Inflammatory macrophage (primary cell): ENCODE measurements at places on chromosomes 12 and 14.

DNA sequence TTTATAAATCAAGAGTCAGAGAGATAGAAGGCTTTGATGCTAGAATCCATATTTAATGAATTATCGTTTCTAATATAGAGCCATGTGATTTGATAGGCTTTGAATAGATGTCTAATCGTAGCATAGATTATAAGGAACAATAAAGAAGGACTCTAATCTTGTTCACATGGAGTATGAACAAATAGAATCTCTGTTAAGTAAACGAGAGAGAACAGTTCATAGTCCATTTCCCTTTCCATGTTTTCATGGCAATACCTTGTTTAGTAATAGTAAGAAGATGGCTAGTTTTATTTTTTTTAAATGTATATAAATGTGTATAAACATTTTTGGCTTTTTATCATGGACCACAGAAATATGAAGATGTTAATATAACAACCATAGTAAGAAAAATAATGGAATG is 32.3 kb upstream of the RAD51AP1 start:
- no peak for DNase-seq

DNA sequence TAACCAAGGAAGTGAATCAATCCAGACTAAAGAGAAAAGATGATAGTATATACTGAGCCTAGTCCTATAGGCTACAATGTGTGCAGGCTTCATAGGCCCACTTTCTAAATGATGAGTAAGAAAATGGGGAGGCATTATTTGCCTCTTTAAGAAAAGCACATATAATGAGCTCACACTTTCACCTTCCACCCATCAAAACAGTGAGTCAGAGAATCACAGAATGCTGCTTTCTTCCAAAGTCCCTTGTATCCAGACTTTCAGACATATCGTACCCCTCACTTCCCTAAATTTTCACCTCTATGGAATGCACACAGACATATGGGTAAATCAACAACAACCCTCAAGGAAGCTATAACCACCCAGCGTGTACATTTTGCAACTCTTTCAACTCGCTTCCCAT is 286.4 kb upstream of the PRKD1 start:
- DNase-seq = no peak

DNA sequence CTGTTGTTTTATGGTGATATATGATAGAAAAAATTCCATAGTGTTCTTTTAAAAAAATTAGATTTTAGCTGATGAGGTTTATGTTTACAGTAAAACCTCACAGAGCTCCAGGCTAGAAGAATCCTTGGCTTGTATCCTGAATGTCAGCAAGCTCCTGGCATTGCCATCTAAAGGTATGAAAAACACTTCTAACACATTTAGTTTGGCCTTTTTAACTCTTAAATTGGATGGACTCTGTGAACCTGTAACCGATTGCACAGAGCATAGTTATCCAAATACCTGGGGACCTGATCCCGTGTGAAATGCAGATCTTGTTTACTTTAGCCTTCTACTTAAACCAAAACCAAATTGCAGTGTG is 241.1 kb upstream of the DCN start:
- DNase-seq = no peak

DNA sequence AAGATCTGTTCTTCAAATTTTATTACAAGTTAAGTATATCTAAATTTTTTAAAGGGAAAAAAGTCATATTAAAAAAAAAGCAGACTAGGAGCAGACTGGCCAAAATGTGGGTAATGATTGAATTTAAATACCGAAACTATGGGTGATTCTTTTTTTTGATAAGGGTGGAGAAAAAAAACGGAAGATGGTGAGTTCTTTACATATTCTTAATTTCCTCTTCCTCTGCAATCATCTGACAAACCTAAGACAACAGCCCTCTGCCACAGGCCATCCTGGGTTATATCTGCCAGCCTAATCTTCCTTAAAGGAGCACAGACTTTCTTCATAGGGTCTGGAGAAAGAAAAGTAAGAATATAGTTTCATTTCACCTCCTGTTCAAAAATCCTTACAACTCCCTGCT is 108.0 kb downstream of the PPP2R5E start:
- DNase-seq = peak; percentile 20

- no peak for DNase-seq
Measured at GRCh38 chr12:121279071-121279375, 17.5 kb downstream of the CAMKK2 start.

DNA sequence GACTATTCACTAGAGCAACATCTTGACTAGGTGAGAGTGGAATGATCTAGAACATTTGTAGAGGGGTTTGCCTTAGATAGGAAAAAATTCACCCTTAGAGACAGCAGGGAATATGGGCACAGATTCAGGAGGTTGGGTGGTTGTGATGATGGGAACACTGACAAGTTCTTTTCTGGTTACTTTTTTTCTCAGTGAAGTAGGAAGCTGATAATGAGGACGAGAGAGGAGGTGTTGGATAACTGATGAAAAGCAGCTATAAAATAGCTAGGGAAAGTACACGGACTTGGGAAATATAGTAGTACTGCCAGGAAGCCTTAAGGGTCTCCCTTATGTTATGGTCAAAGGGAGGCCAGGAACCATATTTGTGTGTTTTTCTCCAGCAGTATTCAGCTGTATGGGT is 250.5 kb downstream of the SSPN start:
- no peak for DNase-seq

DNA sequence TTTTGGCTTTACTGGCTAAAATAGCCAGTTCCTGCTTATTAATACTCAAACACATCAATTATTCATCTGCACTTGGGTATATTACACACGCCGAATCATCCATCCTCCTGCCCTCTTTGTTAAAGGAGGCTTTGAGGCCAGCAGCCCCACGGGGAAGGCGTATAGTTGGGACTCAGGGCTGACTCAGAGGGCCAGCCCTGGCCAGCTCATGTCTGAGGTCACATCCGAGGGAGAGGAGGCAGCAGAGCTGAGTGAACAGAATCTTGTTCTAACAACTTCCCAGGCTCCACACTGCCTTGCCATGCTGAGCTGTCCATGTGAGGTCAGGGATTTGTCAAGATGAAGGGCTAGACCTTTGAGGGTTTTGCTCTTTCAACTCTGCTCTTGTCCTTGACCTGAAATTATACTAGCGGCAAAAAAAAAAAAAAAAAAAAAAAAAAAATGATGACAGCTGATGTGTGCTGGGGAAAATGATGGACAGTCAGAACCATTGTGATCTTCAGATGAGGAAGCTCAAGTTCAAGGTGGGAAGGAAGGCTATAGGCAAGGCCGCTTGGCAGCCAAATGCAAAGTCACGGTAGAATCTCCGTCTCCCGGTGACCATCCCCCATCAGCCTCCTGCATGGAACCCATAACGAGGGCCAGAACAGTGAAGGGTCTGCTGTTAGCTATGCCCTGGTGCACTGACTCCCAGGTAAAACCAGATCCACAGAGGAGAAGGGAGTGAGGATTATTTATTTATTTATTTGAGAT is 12.5 kb upstream of the MARK3 start:
- peak; percentile 89 for DNase-seq

GRCh38 chr12:26317942-26318575 is 122.7 kb downstream of the SSPN start:
- no peak for DNase-seq

- DNase-seq = no peak
Measured at GRCh38 chr12:73798523-73798922, 739.1 kb upstream of the ATXN7L3B start.

DNA sequence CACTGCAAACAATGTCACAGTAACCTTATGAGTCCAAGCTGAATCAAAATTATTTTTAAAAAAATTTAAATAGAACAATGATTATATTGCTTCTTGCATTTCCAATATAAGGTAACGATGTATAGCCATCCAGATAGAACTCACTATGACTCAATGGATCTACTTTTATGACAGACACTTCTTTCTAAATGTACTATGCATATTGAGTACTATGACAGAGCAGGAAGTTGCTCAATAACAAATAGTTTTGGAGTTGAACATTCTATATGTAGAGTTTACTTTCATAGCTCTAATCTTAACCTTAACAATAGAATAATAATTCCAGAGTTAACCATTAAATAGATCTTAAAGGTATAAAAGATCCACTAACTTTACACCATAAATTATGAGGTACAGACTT is 46.7 kb upstream of the ALG10B start:
- no peak for DNase-seq

- DNase-seq = no peak
Measured at GRCh38 chr12:57620245-57620935, 9.2 kb downstream of the ARHGEF25 start.

GRCh38 chr12:43222796-43223195 is 329.2 kb downstream of the ADAMTS20 start:
- no peak for DNase-seq

DNA sequence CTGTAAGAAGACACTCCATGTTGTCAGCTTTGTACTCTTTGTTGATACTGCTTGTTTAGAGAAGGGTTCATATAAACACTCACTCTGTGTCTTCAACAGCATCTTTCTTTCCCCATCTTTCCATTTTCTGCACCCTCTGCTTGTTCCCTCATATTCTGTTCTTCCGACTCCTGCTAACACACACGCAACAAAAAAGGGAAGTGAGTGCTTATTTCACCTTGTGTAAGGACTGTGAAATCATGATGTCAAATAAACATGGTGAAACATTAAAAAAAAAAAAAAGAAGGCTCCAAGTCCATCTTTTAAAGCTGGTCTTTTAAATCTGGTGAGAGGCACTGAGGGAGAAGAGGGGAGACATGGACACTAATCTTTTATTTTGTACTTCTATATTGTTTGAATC is 145.4 kb downstream of the RPAP3 start:
- peak; percentile 66 for DNase-seq

DNA sequence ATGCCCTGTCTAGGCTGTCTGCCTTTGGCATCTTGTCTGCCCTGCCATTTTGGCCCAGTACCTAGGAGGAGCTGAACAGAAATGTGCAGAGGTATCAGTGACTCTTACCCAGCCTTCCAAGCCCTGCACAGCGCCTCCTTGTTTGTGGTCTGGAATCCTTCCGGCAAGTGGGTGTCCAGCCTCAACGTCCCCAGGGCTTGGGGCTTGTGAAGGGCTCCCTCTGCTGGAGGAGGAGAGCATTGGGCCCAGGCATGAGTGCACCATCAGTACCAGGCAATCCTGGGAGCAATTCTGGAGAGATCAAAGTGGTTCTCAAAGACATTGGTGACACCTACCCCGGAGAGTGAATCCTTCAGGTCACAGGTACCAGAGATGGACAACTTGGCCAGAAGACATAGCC is 2.4 kb upstream of the TCL1B start:
- no peak for DNase-seq

DNA sequence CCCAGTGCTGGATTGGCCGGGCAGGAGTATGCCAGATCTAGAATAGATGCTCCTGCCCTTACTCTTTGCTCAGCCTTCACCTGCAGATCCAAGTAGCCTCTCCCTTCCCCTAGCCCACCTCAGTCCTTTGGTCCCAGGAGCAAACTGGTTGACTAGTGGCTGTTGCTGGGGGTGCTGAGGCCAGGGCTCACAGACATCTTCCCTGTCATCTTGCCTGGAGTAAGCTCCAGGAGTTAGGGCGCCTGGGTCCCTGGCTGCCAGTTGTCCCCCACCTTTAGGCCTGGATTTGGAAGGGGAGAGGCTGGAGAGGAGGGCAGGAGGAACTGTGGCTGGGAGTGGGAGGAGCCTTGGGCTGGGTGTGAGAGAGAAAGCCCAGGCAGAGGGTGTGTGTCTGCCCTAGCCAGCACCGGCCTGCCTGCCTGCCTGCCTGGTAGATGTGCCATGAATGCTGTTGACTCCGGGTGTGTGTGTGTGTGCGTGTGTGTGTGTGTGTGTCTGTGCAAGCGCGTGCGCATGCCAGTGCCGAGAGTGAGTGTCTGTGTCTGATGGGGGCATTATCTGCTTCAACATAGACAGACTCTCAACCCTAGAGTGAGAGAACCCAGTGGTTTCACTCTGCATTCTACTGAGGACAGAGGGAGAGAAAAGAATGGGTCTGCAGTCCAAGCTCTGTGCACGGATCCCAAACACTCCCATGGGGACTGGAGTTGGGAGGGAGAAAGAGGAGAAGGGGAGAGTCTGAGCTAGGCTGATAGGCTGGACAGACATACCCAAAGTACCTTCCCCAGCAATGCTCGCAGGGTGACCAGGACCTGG is 845 bp upstream of the RARG start:
- peak; percentile 31 for DNase-seq

- no peak for DNase-seq
Measured at GRCh38 chr12:28937196-28937595, 211.9 kb upstream of the FAR2 start.

DNA sequence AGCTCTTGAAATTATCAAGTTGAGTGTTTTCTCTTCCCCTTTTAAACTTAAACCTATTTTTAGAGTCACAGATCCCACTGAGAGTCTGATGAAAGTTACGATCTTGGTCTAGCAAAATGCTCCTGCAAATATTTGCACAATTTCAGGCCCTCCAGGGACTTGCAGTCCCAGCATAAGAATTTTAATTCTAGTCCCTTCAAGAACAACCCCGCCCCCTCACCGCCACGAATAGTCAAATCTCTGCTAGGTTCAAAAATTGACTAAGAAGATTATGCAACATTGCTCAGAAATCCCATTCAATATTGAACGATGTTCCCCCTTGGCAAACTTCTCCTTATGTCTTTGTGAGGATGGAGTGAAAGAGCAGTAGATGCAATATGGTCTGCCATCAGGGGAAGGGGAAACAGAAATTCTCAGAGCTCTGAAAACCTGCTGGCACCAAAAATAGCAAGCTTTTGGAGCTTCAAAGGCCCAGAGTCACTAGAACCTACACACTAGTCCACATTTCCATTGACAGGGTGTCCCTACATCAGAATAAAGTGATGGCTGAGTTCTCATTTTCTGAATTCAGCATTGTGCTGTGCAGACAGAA is 127.5 kb upstream of the CCDC175 start:
- peak; percentile 0 for DNase-seq

DNA sequence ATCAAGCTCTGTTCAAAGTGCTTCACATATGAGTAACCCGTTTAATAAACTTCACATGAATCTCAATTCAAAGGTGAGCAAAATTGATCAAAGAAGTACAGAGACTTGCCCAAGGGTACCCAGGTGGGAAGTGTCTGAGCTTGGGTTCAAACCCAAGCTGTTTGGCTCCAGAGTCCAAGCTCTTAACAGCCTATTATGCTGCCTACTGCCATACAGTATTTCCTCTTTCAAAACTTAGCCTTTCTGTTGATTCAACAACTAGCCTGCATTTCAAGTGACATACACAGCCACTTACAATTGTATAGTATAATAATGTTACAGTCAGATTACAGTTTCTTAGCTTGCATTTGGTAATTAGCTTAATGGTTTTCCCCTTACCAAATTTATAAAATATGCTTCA is 29.7 kb downstream of the FRMD6 start:
- DNase-seq = no peak

- peak; percentile 38 for DNase-seq
Measured at GRCh38 chr14:47917344-47917954, 242.0 kb upstream of the MDGA2 start.

GRCh38 chr12:16523951-16524331 is 82.0 kb downstream of the LMO3 start:
- no peak for DNase-seq

- DNase-seq = no peak
Measured at GRCh38 chr12:51910691-51911090, 3.4 kb downstream of the ACVRL1 start.

DNA sequence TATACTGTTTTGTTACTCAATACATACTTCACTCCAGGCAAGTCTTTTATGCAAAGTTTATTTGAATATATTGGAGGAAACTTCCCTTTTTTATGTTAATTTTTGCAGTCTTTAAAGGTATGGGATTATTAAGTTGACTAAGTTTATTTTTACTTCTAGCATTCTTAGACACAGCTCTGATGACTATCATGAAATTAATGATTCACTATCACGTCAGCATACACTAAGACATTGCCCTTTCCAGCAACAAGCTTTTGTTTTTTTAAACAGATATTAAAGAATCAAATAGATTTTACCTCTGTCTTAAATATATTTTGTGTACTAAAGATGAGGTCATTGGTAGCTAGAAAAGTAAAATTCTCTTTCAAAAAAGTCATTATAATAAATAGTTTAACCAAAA is 52.1 kb downstream of the DERA start:
- no peak for DNase-seq
